Colonic mucosa (tissue), 4 donors: ENCODE measurements at places on chromosomes 5 and 9. TPM values are rescaled to one million over a fixed set of nuclear protein-coding genes. Genes with fewer than 3 reads are reported as not detected.

DNA sequence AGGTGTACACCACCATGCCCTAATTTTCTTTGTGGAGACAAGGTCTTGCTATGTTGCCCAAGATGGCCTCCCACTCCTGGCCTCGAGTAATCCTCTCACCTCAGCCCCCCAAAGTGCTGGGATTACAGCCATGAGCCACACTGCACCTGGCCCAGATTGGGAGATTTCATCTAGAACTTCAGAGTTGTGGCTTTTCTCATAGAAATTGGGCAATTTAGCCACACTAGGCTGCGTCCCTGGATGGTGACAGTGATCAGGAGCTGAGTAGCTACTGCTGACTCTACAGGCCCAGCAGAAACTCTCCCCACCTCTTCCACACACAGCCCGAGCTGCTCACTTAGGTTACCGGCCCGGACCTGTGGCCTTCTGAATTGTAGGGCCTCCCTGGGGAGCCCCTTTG lies 7.7 kb downstream of the PFN3 start:
- H3K36me3 ChIP-seq = no peaks in the 10 kb centered on the region
- H3K4me1 ChIP-seq = peaks cover 9% of the 10 kb centered on the region
- no peak overlapping the region for H3K27ac ChIP-seq
- no peaks in the 10 kb centered on the region for H3K27me3 ChIP-seq
- H3K4me3 ChIP-seq = no peak overlapping the region

GRCh38 chr9:93081931-93082330 lies 14.1 kb upstream of the CARD19 start:
- H3K27me3 ChIP-seq = no peaks in the 10 kb centered on the region
- H3K4me1 ChIP-seq = no peaks in the 10 kb centered on the region
- no peaks in the 10 kb centered on the region for H3K36me3 ChIP-seq
- no peak overlapping the region for H3K4me3 ChIP-seq

- H3K27me3 ChIP-seq = no peaks in the 10 kb centered on the region
- H3K36me3 ChIP-seq = no peaks in the 10 kb centered on the region
- H3K4me3 ChIP-seq = no peak overlapping the region
- H3K27ac ChIP-seq = no peak overlapping the region
- no peak for DNase-seq
Measured at GRCh38 chr5:33316773-33317172, 124.0 kb upstream of the TARS1 start.

GRCh38 chr9:92617195-92617813 lies 52.6 kb downstream of the IPPK start:
- no peak overlapping the region for H3K4me3 ChIP-seq
- no peak for DNase-seq
- no peaks in the 10 kb centered on the region for H3K4me1 ChIP-seq
- H3K27me3 ChIP-seq = no peaks in the 10 kb centered on the region
- H3K36me3 ChIP-seq = no peaks in the 10 kb centered on the region
- no peak overlapping the region for H3K27ac ChIP-seq

GRCh38 chr5:53170746-53171349 lies 61.3 kb upstream of the MOCS2 start:
- DNase-seq = no peak
- no peaks in the 10 kb centered on the region for H3K36me3 ChIP-seq
- H3K4me1 ChIP-seq = no peaks in the 10 kb centered on the region
- H3K27ac ChIP-seq = no peak overlapping the region
- H3K4me3 ChIP-seq = no peak overlapping the region

GRCh38 chr5:167205881-167206280 lies 1085.6 kb upstream of the WWC1 start:
- DNase-seq = no peak
- H3K27me3 ChIP-seq = no peaks in the 10 kb centered on the region
- H3K4me1 ChIP-seq = no peaks in the 10 kb centered on the region
- H3K36me3 ChIP-seq = no peaks in the 10 kb centered on the region
- H3K27ac ChIP-seq = no peak overlapping the region

Gene PANK3
- total RNA-seq = 190 TPM

DNA sequence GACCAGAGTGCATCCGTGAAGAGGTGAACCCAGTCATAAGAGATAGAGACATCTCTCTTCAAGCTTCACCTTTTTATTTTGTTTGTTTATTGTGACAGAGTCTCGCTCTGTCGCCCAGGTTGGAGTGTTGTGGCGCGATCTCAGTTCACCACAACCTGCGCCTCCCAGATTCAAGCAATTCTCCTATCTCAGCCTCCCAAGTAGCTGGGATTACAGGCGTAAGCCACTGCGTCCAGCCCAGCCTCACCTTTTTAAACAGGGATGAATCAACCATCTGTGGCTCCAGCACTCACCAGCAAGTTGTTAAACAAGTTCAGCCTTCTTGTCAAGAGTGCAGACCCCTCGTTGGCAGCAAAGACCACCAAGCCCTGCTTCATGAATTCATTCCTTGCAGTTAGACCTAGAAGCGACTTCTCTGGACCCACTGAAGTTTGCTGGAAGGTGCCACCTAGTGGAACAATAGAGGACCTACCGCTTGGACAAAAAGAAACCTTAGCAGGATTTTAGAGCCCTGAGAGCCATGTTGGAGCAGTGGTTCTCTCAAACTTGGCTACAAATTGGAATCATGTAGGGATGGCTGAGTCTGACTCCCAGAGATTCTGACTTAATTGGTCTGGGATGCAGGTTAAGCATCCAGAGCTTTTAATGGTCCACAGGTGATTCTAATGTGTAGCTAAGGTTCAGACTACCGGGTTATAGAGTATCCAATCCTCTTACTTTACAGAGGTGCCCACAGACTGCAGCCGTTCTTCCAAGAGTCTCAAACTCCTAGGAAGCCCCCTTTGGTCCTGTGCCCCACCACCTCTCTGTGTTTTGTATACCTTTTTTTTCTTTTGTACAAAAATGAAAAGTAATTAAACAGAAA lies 10.5 kb upstream of the GALNT10 start:
- DNase-seq = peak; percentile 33
- H3K36me3 ChIP-seq = no peaks in the 10 kb centered on the region
- no peaks in the 10 kb centered on the region for H3K27me3 ChIP-seq

Gene CDKN2B
- 57.0 TPM for total RNA-seq

DNA sequence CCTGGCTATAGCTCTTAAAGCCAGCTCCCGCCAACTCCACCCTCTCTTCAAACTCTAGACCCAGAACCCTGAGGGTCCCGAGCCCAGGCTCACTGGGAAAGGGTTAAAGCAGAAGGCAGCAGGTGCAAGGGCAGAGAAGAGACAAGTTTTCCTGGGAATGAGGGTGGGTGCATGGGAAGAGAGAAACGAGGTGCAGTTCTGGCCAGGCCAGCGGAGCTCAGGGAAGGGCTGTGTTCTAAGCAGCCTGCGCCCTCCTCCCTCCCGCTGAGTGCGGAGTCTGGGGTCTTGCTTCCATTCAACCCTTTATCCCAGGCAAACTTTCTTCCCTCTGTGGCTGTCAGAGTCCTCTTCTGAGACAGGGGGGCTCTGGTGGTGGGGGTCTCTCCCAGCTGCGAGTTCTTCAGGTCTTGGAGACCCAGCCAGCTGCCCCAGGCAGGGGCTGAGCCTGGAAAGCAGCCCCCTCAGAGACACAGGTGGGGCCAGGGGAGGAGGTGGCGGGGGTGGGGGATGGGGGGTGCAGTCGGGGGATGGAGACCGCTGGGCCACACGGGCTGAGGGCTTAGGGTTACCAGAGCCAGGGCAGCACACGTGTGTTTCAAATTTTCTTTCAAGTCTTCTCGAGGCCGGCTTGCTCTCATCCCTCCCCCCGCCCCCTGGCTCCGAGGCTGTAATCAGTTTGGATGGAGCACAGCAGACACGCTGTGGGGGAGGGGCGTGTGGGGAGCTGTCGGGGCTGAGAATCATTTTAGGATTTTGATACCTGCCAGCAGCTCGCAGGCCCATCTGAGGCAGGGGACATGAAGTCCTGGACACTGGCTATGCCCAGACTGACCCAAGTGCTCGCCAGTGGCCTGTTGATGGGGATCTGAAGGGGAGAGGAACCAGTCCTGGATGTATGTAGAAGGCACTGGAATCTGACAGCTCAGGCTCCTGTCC lies 169.6 kb upstream of the SMIM23 start:
- H3K27me3 ChIP-seq = no peaks in the 10 kb centered on the region
- H3K27ac ChIP-seq = no peak overlapping the region

DNA sequence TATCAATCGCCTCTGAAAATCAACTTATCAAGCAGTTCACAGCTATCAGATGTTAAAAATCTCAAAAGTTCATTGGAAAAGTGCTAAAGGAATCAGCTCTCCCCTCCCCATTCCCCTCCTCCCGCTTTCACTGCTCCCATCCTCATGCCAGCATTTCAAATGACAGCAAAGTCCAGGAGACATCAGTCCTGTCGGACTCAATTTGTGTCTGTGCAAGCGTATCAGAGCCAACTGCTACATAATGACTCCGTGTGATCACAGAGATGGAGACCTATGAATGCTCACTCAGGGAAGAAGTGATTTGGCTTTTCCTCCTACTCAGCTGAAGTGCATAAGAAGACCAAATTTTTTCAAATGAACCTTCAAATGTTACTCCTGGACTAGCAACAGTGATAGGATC lies 937.2 kb upstream of the DMAC1 start:
- DNase-seq = no peak
- no peak overlapping the region for H3K4me3 ChIP-seq
- H3K4me1 ChIP-seq = no peaks in the 10 kb centered on the region
- H3K36me3 ChIP-seq = no peaks in the 10 kb centered on the region
- no peak overlapping the region for H3K27ac ChIP-seq
- H3K27me3 ChIP-seq = no peaks in the 10 kb centered on the region

- H3K4me1 ChIP-seq = no peaks in the 10 kb centered on the region
- no peaks in the 10 kb centered on the region for H3K36me3 ChIP-seq
- no peak for DNase-seq
- no peak overlapping the region for H3K4me3 ChIP-seq
- H3K27ac ChIP-seq = no peak overlapping the region
- H3K27me3 ChIP-seq = no peaks in the 10 kb centered on the region
Measured at GRCh38 chr5:27590503-27590902, 552.1 kb upstream of the CDH9 start.

DNA sequence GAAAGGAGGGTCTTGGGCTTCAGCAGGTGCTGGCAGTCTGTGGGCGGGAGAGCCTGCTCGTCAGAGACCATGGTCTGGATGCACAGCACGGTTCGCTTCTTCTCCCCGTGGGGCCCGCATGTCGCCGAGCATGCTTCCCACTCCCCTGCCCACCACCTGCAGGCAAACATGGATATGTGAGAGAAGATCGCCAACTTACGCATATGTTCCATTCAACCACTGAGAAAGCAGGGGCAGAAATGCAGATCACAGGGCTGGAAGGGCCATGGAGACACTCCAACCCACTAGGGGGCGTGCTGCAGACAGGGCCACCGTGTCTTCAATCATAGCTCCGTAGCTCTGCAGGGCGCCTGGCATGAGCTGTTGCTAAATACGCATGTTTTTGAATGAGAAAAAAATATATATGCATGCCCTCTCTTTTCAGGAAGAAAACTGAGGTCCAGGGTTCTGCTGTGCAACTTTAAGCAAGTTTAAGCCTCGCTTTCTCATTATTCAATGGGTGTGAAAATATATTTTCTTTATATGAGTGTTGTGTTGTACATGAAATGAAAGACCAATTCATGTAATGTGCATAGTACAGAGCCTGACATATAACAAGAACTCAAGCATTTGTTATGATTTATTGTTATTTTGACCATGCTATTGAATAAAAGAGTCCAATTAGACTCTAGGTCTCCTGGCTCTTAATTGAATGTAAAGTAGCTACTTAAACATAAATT lies 148.0 kb downstream of the TARS1 start:
- H3K27ac ChIP-seq = no peak overlapping the region
- no peaks in the 10 kb centered on the region for H3K4me1 ChIP-seq
- DNase-seq = peak; percentile 31
- H3K27me3 ChIP-seq = no peaks in the 10 kb centered on the region
- H3K36me3 ChIP-seq = no peaks in the 10 kb centered on the region

Gene NR2F1
- total RNA-seq = 2.9 TPM

- DNase-seq = no peak
- no peaks in the 10 kb centered on the region for H3K27me3 ChIP-seq
- peak overlapping the region; percentile 68 for H3K27ac ChIP-seq
Measured at GRCh38 chr9:108094676-108094993, 605.1 kb upstream of the KLF4 start.

Gene PCDHGA11
- 1.3 TPM for total RNA-seq

DNA sequence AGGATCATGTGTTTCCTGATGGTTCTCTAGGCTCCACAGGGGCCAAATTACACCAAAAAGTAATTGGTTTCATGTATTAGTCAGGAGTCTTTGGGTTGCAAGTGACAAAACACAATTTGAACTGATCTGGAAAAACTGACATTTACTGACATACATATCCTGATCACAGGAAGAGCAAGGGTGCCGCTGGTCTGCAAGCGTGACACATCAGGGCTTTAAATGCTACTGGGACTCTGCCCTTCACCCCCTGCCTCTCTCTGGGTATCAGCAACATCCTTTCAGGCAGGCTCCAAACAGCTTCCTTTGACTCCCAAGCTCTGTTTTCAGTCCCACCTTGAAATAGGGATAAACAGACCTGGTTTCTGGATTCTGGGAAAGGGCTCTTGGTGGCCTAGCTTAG lies 197.5 kb downstream of the PALM2AKAP2 start:
- no peaks in the 10 kb centered on the region for H3K27me3 ChIP-seq
- DNase-seq = no peak
- no peaks in the 10 kb centered on the region for H3K36me3 ChIP-seq
- H3K27ac ChIP-seq = no peak overlapping the region
- H3K4me3 ChIP-seq = no peak overlapping the region
